ENCODE measurements at places on chromosomes 13 and 19.

DNA sequence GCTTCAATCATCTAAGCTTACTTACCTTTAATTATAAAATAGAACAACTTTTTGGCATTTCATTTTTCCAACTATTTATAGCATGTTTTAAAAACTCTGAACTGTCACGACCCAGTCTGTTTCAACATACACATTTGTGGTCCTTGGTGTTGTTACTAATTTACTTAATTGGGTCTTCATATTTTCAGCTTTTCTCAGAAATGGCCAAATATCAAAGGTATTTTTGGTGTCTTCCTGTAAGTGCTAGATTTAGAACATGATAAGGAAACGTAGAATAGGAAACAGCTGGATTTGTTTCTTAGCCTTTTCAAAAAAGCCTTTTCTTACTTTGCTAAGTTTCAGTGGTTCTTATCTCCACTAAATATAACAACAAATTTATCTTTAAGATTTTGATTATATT lies 11.4 kb downstream of the LPAR6 start:
- DNase-seq, result no peak

GRCh38 chr13:46165485-46166223 lies 16.3 kb downstream of the LCP1 start:
- no peak for DNase-seq

DNA sequence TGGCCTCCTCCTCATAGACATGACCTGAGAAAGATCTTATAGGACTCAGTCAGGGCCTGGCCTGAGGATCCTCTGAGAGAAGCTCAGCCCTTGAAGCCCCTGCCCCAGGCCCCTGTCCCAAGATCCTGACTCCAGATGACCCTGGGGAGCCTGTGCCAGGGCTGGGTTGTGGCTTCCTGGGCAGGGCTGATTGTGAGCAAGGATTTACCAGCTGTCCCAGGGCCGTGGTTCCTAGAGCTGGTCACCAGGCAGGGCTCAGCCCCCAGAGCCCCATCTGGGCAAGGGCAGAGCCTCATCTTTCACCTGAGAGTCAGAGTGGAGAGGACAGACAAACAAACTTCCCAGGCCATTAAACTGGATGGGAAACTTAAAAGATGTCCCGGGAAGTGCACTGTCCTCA lies 1.9 kb downstream of the CEACAM21 start:
- DNase-seq, result no peak

GRCh38 chr13:113589961-113590339 lies 5.4 kb downstream of the TFDP1 start:
- DNase-seq, result no peak

GRCh38 chr19:31546205-31546960 lies 197.1 kb upstream of the TSHZ3 start:
- DNase-seq, result no peak

DNA sequence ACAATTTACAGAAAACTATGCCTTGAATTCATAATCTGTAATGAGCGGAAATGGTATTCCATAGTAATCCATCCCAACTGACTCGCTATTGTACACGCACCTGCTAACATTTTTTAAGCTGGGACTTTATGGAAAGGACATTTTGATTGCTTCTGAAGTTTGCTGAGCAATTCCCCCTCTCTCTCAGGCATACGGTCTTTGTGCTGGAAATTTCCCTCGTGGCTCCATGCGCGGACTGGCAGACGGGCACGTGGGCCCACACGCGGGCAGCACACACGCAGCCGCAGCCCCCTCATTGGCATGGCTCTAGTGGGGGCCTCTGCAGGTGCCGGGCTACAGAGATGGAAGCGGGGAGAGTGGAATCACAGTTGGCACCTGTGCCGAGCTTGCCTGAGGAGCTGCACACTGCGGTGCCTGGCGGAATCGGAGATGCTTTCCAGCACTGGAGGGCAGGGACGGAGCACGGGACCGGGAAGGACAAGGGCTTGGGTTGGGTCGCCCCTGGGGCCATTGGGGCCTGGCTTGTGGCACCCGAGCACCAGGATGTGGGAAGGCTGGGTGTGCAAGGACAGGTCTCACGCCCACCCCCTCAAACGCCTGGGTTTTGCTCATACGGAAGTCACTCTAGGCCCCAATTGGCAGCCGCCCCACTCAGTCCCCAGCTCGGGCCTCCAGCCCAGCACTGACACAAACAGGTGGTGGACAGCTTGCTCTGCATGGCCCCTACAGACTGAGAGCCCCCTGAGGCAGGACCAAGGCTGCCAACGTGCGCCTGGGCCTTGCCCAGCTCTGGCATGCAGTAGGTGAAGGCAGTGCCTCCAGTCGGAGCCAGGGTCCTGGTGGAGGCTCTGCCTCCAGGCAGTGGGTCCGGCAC lies 30.2 kb upstream of the CCNE1 start:
- peak; percentile 70 for DNase-seq

All from hindlimb muscle (tissue), 1 donor.